Stimulated activated CD8-positive, alpha-beta memory T cell treated with anti-CD3 and anti-CD28 coated beads, Interleukin-7, amount 100 ng/mL, for 1 hour (primary cell): ENCODE measurements at places on chromosomes 13 and 19.

DNA sequence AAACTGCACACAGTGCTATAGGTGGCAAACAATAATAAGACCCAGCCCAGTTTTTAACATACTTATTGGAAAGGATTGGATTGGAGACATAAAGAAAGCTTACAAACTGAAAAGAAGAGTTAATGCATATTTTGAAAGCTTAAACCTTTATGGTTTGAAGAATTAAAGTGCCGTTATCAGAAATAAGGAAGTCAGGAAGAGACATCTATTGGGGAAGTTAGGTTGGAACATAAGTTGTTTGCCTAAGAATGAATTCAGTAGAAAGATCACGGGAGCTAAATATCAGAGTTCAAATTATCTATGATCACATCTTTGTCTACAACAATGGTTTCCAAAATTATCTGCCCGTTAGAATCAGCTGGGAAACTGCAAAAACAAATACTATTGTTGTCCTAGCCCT is 767.9 kb downstream of the PCDH9 start:
- no peak for DNase-seq

DNA sequence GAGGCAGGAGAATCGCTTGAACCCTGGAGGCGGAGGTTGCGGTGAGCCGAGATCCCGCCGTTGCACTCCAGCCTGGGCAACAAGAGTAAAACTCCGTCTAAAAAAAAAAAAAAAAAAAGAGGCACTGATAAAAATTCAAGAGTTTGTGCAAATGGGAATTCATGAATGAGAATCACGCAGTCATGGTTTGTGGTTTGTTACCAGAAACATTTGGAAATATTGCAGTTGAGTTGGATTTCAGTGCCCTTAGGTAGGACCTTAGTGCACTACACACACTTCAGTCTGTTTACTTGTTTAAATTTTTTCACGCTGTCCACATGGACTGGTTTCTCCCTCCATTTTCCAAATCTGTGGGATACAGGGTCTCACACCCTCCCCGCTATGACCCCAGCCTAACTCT is 28.4 kb downstream of the ZNF844 start:
- no peak for DNase-seq

DNA sequence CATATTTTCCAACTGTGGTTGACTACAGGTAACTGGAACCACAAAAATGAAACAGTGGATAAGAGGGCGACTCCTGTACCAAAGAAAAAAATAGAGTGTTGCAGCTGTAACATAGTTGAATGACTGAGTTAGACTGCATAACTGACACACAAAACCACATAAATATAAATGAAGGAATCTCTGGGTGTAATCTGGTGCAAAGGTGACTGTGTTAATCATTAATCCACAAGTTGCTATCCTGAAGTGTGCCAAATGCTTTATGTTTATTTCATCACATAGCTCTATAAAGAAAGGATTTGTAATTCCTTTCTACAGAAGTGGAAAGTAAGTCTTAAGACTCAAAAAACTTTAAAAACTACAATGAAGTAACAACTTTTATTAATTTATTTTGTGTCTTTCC is 6.0 kb upstream of the GJB2 start:
- no peak for DNase-seq

GRCh38 chr13:26019251-26019650 is 32.6 kb downstream of the SHISA2 start:
- DNase-seq: no peak

- no peak for DNase-seq
Measured at GRCh38 chr13:71677124-71677523, 189.9 kb downstream of the DACH1 start.

- DNase-seq: no peak
Measured at GRCh38 chr13:95432141-95432540, 120.4 kb upstream of the CLDN10 start.

DNA sequence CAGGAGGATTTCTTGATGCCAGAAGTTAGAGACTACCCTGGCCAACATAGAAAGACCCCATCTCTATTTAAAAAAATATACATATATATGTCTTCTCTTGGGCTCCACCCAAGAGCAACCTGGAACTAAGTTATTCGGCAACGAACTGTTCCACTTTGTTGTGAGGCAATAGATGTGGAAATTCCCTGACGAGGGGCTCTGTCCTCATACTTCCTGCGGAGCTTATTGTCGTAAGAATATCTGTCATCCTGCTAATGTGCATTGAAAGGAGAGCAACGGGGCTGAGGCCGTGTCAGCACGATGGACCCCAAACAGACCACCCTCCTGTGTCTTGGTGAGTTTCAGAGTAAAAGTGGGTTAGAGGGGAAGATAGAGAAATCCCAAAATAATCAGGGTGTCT is at the start of gene FCAR:
TSS of gene FCAR (plus strand) at position 246 of the 400 bp plus-strand sequence. CDS start at position 301, 55 bp downstream.
- no peak for DNase-seq

DNA sequence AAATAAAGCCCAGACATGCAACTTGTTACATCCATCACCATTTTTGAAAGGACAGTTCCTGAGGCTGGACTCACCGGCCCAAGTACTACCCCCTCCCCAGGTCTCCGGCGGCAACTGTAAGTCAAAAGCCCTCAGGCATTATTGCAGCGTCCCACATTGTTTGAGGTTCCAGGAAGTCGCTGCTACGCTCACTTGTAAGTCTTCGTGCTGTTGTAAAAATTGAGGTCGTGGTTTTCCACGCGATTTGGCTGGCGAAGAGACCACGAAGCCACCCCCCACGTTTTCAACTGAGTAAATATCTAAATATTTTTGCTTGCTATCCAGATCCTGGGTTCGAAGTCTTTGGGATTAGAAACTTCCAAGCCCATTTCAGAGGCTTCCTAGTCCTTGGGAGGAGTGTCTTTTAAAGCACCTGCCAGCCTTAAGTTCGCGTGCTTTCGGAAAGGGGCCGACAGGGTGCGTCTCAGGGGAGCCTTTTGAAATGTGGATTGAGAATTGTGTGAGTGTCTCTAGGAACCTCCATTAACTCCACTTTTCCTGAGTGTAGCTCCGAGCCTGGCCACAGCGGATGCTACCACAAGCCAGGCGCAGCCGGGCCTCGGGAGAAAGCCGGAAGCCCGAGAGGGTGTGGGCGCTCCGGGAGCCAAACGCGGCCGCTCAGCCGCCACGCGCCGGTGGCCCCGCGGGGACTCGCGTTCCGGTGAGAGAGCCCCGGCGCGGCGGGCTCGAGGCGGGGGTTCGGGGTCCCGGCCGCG is 434 bp upstream of the FNDC3A start:
- DNase-seq: peak; percentile 16

- no peak for DNase-seq
Measured at GRCh38 chr13:24081387-24081786, 79.1 kb upstream of the SPATA13 start.

GRCh38 chr13:109043636-109044035 is 414.2 kb downstream of the MYO16 start:
- no peak for DNase-seq

DNA sequence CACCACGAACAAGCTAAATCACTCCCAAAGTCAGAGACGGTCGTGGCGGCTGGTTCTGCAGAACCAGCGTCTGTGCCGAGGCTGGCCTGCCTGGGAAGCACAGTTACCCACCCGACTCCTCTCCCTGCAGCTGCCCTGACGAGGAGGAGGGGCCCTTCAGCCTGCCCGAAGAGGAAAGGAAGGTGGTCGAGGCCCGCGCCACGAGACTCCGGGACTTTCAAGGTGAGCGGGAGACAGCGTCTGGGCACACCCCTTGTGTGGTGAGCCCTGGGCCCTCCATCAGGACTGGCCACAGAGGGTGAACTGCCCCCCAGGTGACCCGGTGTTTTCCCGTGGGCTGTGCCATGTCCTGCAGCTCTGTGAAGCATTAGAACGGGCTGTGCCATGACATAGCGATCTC is 29.1 kb downstream of the PEX11G start:
- no peak for DNase-seq
